SJCRH30 (cell line): ENCODE measurements at places on chromosomes 1 and 21.
A peak's percentile ranks its signal among the peaks of the same experiment; 100 is the strongest.

DNA sequence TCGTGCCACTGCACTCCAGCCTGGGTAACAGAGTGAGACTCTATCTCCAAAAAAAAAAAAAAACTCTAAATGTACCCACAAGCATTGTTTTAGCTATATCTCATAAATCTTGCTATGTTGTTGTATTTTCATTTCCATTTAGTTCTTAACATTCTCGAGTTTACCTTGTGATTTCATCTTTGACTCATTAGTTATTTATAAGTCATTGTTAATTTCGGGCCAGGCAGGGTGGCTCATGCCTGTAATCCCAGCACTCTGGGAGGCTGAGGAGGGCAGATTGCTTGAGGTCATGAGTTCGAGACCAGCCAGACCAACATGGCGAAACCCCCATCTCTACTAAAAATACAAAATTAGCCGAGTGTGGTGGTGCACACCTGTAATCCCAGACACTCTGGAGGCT, 11.7 kb downstream of the HES2 start:
- no peak overlapping the region for H3K27ac ChIP-seq
- no peaks in the 10 kb centered on the region for H3K27me3 ChIP-seq
- DNase-seq = no peak
- H3K4me3 ChIP-seq = no peak overlapping the region

DNA sequence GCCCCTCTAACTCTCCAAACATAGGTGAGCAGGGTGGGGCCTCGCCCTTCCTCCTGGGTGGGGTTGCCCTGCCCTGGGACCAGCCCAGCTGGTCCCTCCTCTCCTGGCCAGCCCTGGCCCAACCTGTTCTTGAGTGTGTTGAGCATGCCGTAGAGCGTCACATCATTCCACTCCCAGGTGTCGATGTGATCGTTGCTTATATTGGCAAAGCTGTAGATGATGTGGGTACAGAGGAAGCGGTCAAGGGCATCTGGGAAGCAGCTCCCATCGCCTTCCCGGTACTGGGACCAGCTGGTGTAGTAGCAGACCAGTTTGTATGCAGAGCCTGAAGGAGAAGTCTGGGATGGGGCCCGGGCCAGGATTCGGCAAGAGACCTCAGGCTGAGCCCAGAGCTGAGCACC, 1.4 kb downstream of the CHI3L1 start:
- no peak for DNase-seq
- no peaks in the 10 kb centered on the region for H3K36me3 ChIP-seq
- no peaks in the 10 kb centered on the region for H3K4me1 ChIP-seq
- H3K27me3 ChIP-seq = no peaks in the 10 kb centered on the region
- H3K27ac ChIP-seq = no peak overlapping the region
- no peak overlapping the region for H3K4me3 ChIP-seq

GRCh38 chr1:179888071-179888470, 6.0 kb downstream of the TOR1AIP1 start:
- no peak overlapping the region for H3K27ac ChIP-seq
- H3K4me3 ChIP-seq = no peak overlapping the region
- no peaks in the 10 kb centered on the region for H3K4me1 ChIP-seq
- no peaks in the 10 kb centered on the region for H3K27me3 ChIP-seq
- DNase-seq = no peak

- H3K4me3 ChIP-seq = no peak overlapping the region
- H3K36me3 ChIP-seq = no peaks in the 10 kb centered on the region
- no peaks in the 10 kb centered on the region for H3K4me1 ChIP-seq
- no peak for DNase-seq
- H3K27me3 ChIP-seq = no peaks in the 10 kb centered on the region
- H3K27ac ChIP-seq = no peak overlapping the region
Measured at GRCh38 chr21:25342816-25343215, 264.5 kb downstream of the MRPL39 start.

DNA sequence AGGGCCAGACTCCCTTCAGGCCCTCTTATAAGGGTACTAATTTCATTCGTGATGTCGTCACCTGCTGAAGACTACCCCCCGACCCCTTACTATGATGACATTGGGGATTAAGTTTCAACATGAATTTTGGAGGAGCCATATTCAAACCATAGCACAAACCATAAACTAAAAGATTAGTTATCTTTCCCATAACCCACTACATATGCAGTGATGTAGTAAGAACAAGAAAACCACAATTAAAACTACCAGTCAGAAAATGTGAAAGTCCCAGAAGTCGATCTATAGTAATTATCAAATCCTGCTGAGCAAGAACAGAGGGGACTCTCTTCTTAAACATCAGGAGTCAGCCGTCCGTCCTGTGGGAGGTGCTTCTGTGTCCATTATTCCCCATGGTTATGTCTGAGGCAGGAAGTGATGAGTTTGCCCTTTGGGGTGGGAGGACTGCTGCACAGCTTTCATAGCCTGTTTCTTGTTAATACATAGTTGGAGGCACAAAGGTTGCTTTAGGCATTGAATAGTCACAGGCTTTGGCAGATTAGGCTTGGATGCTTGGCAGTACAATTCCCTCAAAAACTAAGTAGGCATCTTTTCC, 35.9 kb upstream of the PTGFRN start:
- H3K4me3 ChIP-seq = no peak overlapping the region
- H3K4me1 ChIP-seq = peaks cover 14% of the 10 kb centered on the region
- no peak overlapping the region for H3K27ac ChIP-seq
- no peaks in the 10 kb centered on the region for H3K27me3 ChIP-seq
- DNase-seq = peak; percentile 24
- no peaks in the 10 kb centered on the region for H3K36me3 ChIP-seq

DNA sequence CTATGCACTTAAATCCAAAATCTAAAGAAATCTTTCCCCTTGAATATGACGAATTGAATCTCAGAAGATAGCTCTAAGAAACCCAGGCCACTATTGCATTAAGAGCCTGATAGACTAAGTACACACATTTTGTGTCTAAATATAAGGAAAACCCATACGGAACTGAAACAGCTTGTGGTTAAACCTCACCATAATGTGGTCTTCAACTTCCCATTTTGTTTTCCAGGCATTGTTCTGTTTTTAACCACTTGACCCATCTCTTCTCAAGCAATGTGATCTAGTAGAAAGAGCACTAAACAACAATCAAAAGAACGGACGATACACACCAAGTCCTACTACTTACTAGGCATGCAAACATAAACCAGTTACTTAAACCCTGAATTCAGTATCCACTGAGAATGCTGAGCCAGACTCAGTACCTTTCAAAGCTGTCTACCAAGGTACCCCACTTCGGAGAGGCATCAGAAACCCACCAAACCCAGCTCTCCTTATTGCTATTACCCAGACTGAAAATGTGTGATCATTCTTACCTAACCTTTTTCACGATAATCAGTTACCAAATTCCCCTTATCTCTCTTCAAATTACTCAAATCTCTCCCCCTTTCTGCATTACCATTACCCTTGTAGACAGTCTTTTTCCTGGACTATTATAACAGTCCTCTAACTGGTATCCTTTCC, 12.8 kb downstream of the OTUD7B start:
- H3K27ac ChIP-seq = no peak overlapping the region
- no peaks in the 10 kb centered on the region for H3K4me1 ChIP-seq
- H3K4me3 ChIP-seq = no peak overlapping the region
- DNase-seq = no peak
- H3K36me3 ChIP-seq = peaks cover 16% of the 10 kb centered on the region; the same call in 1 of the 2 replicates
- H3K27me3 ChIP-seq = no peaks in the 10 kb centered on the region
